Mesothelial cell of epicardium (in vitro differentiated cells): ENCODE measurements at places on chromosomes 11 and 22. TPM values are rescaled to one million over a fixed set of nuclear protein-coding genes. Genes with fewer than 3 reads are reported as not detected.

PKP3 gene
- total RNA-seq = 57.5 to 65.7 TPM (median 58.8 TPM) in 3 replicates

TMA7B gene
- not detected in 3 replicates for total RNA-seq

- H3K4me1 ChIP-seq = peaks cover 68% of the 10 kb centered on the region
- H3K4me3 ChIP-seq = no peak overlapping the region
- no peak overlapping the region for H3K27ac ChIP-seq
- no peaks in the 10 kb centered on the region for H3K27me3 ChIP-seq
- DNase-seq = no peak
- no peaks in the 10 kb centered on the region for H3K36me3 ChIP-seq
These were observed 1279.5 kb upstream of the TENM4 start for GRCh38 chr11:80720295-80720694.

- no peak for DNase-seq
- peaks cover 10% of the 10 kb centered on the region for H3K36me3 ChIP-seq
- H3K4me3 ChIP-seq = peak overlapping the region; percentile 83
- no peak overlapping the region for H3K27ac ChIP-seq
- H3K4me1 ChIP-seq = peaks cover 64% of the 10 kb centered on the region
These were observed 1.9 kb downstream of the HPS4 start for GRCh38 chr22:26481694-26482093.
